ENCODE measurements at places on chromosomes 1 and 21.

GRCh38 chr1:108504447-108504846, 54.3 kb downstream of the NBPF6 start:
- DNase-seq = no peak

GRCh38 chr1:46687921-46688509, 16.4 kb downstream of the TEX38 start:
- DNase-seq = no peak

GRCh38 chr1:15702722-15703550, 18.8 kb downstream of the PLEKHM2 start:
- DNase-seq = no peak

- DNase-seq = no peak
Observed at GRCh38 chr1:185365951-185366350, 48.9 kb upstream of the IVNS1ABP start.

GRCh38 chr21:28256420-28256831, 736.3 kb downstream of the LTN1 start:
- no peak for DNase-seq

- no peak for DNase-seq
Observed at GRCh38 chr1:46190539-46190938, 7.7 kb downstream of the POMGNT1 start.
